ENCODE measurements at places on chromosomes 5 and 9.

DNA sequence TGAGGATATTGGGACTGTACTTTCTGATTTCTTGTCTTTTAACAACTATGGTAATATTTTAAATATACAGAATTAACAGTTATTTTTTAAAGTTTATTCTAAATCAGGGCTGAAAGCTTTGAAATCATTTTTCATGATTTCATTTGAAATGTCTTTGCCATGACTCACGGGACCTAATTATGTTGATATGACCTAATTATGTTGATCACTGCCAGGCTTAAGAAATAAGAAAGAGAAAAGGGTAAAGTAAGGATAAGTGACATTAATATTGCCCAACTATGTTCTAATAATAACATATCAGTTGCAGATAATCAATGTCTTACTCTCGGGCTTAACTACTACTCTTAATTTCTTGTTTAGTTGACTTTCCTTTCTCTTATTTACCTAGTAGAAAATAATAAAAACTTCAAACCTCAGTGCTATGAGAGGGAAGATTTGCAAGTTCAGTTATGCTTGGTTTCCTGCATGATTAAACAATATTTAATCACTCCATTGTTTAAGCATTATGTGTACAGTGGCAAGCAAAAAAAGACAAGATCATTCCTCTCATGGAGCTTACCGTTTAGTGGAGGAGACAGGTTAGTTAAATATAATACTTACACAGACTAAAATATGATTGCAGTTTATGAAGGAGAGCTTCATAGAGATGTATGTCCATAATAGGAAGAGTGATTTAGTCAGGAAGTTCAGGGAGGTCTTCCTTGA lies 67.0 kb upstream of the EIF4EBP3 start:
- no peak for DNase-seq

- peak; percentile 27 for DNase-seq
Observed at GRCh38 chr5:56319526-56320181, 86.5 kb upstream of the ANKRD55 start.

GRCh38 chr5:10583663-10584572 lies 20.0 kb downstream of the ANKRD33B start:
- DNase-seq = no peak

DNA sequence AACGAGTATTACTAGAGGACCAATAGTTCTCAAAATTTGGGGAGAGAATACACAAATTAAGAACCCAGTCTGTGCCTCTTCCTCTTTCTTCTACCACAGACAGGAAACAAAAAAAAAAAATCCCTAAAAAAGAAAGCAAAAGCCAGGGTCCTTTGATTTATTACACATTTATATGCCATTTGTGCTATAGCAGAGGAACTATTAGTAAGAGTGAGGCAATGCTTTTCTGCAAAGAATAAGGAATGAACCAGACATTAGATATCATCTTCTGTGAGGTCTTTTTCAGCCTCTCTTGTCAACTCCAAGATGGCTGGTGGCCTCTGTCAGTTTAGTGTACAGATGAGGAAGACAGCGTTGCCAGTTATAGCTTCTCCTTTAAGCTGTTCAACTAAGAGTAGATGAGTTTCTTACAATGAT lies 127.6 kb downstream of the RFX3 start:
- DNase-seq = no peak

DNA sequence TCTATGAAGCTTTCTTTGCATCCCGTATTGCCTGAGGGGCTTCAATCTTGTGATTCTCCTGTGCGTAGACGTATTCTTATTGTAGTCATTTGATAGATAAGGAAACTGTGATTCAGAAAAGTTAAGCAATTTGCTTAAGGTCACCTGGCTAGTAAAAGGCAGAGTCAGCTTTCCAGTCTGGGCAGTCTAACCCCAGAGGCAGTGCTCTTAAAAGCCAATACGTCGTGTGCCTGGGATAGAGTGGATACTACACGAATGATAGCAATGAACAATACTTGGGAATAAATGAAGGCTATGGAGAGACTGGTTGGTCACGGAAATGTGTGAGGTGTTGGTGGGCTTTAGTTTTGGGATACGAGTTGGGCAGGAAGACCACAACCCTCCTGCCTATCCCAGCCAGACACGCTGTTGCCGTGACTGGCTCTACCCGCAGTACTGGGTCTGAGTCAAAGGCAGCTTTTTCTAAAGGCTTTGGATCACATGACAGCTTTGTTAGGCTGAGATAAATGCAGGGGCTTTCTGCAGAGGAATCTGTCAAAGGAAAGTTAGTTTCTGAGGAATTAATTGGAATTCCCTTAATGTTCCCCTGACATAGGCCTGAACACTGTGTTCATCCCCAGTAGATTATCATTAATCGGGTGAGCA lies 302.6 kb downstream of the KIF4B start:
- peak; percentile 3 for DNase-seq

DNA sequence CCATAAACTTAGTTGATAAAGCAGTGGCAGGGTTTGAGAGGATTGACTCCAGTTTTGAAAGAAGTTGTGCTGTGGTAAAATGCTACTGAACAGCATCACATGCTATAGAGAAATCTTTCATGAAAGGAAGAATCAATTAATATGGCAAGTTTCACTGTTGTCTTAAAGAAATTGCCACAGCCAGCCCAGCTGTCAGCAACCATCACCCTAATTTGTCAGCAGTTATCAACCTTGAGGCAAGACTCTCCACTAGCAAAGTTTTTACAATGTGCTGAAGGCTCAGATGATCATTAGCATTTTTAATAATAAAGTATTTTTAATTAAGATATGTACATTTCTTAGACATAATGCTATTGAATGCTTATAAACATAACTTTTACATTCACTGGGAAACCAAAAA lies 101.0 kb upstream of the SH3GL2 start:
- no peak for DNase-seq

Data from trophoblast cell (in vitro differentiated cells and primary cell).